ENCODE measurements at places on chromosomes 5 and 9. TPM values are rescaled to one million over a fixed set of nuclear protein-coding genes. Genes with fewer than 3 reads are reported as not detected.

DNA sequence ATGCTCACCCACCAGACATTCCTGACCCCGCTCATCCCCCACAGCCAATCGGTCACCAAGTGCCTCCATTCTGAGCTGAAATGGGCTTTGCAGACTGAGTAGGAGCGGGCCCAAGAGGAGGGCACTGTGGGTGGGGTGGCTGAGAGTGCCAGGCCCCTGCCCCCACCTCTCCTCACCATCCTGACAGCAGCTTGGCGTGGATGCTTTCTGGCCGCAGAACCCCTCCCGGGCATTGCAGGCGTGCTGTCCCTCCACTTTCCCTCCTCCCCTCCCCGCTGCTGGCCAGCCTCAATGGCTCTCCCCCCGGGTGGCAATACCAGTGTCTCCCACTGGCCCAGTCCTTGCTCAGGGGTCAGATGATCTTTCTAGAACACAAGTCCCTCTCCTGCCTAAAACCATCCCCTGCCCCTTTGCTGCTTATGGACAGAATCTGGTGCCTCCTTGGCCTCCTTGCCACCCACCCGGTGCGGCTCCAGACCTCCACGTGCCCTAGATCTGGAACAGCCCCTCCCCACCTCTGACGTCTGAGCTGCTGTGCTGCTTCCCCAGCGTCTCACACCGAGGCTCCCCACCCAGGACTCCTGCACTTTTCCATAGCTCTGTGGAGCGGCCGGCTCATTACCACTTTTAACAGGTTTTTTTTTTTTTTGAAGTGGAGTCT is 6.1 kb downstream of the FLT4 start:
- no peak for DNase-seq

DNA sequence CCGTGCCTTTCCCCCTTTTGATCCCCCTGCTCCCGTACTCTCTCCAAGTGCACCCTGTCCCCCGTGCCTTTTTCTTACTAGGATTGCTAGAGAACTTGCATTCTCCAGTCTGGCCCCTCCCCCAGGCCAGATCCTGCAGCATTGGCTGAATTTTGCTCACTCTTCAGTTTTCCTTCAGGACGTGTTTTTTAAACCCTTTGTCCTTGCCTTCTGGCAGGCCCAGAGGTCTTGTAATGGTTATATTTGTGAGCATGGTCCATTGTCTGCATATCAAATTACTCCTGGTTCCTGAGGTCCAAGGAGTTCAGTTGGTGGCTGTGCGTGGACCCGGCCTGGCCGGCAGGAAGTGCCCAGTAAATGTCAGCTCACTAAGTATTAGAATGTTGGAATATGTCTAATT is 606 bp downstream of the TBC1D13 start:
- DNase-seq = peak; percentile 21

GRCh38 chr5:51566953-51567352 is 183.7 kb downstream of the ISL1 start:
- DNase-seq = no peak

Gene SFXN1
- 30.7 TPM for total RNA-seq

Gene ATP6V0E1
- 157 TPM for total RNA-seq

Gene EIF4E1B
- total RNA-seq = not detected
